ENCODE measurements at places on chromosomes 7 and 10. TPM values are rescaled to one million over a fixed set of nuclear protein-coding genes. Genes with fewer than 3 reads are reported as not detected.

The CRPPA gene
- total RNA-seq: 1.3 TPM

The TDRD1 gene
- total RNA-seq: not detected

DNA sequence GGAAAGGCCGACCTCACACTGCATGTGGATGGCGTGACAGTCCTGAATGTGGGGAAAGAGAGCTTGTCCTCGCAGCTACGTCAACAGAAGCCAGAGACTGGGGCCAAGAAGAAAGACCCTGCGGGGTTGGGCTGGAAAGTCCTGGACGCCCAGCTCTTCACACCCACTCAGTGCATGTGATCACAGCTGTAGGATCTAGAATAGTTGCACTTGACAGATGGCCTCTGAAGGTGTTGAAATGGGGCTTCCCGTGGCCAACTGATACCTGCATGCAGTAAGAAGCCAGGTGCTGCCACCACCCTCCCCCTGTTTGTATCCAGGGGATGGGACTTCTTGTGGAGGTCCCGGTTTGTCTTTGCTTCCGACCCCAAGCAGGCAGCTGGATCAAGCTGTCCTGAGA is 34.1 kb upstream of the OCM2 start:
- no peak for DNase-seq
- no peak overlapping the region for H3K27ac ChIP-seq
- no peak overlapping the region for H3K4me3 ChIP-seq

The NCOA4 gene
- 188 TPM for total RNA-seq

DNA sequence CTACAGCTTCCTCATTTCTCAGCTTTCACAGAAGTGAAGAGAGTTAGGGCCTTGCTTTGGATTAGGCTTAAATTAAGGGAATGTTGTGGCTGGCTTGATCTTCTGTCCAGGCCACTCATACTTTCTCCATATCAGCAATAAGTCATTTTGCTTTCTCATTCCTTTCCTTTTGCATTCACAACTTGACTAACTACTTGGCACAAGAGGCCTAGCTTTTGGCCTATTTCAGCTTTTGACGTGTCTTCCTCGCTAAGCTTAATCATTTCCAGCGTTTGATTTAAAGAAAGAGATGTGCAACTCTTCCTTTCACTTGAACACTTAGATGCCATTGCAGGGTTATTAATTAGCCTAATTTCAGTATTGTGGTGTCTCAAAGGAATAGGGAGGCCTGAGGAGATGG is 712.0 kb downstream of the INHBA start:
- H3K4me1 ChIP-seq: peaks cover 3% of the 10 kb centered on the region
- H3K27ac ChIP-seq: no peak overlapping the region
- no peak for DNase-seq
- no peaks in the 10 kb centered on the region for H3K27me3 ChIP-seq
- H3K36me3 ChIP-seq: no peaks in the 10 kb centered on the region

DNA sequence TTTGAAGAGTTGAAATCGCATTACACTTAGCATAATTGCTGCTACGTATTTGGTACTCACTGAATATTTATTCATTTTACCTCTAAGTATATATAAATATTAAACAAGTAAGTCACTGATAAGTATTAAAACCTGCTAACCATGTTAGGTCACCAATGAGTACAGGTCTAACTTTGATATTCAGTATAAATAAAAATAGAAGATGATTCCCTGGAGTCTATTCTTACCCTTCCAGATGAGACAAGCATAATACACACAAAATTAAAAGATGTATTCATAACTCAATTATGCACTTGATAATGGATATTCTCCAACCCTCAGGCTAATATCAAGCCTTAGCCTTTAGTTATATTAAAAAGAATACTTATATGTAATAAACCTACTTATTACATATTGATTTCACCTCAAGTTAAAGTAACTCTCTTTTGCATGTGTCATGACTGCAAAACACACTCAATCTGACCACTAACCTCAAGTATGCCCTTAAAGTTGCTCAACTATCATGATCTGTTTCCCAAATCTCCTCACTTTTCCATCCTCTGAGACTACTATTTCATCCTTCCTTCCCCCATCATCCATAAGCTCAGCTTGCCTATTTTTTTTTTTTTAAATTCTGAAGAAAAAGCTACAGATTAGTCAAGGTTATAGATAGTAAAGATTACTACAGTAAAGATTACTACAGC is 46.8 kb downstream of the IPMK start:
- H3K36me3 ChIP-seq: peaks cover 3% of the 10 kb centered on the region
- H3K4me1 ChIP-seq: no peaks in the 10 kb centered on the region
- H3K4me3 ChIP-seq: no peak overlapping the region
- no peaks in the 10 kb centered on the region for H3K27me3 ChIP-seq
- H3K27ac ChIP-seq: no peak overlapping the region

The MALRD1 gene
- 1.1 TPM for total RNA-seq

GRCh38 chr10:101671453-101671852 is 23.5 kb downstream of the FBXW4 start:
- H3K36me3 ChIP-seq: peaks cover 33% of the 10 kb centered on the region
- no peak overlapping the region for H3K27ac ChIP-seq
- H3K4me3 ChIP-seq: no peak overlapping the region
- no peaks in the 10 kb centered on the region for H3K27me3 ChIP-seq
- peaks cover 3% of the 10 kb centered on the region for H3K4me1 ChIP-seq

DNA sequence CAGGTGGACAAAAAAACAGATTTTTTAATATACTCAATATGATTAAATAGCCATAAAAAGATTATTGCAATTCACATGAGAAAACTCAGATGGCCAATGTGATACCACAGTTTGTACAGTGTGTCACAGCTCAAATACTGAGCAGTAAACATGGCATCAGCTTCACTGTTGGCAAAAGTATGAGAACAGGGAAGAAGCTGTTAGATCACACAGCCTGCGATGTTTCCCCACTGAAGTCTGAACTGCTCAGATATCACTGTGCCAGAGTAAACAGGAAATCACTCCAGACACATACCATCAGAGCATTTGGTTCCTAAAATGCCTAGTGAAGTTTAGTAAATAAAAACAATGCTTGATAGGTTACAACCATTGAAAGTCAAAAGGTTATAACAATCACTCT is 347.8 kb downstream of the ETV1 start:
- H3K4me1 ChIP-seq: no peaks in the 10 kb centered on the region
- no peaks in the 10 kb centered on the region for H3K36me3 ChIP-seq
- H3K27me3 ChIP-seq: no peaks in the 10 kb centered on the region
- DNase-seq: peak; percentile 33
- no peak overlapping the region for H3K27ac ChIP-seq
- no peak overlapping the region for H3K4me3 ChIP-seq

The VSTM4 gene
- total RNA-seq: 2.5 TPM

GRCh38 chr10:111879969-111880368 is 303.6 kb downstream of the GPAM start:
- DNase-seq: no peak
- no peaks in the 10 kb centered on the region for H3K4me1 ChIP-seq
- no peak overlapping the region for H3K4me3 ChIP-seq
- no peaks in the 10 kb centered on the region for H3K27me3 ChIP-seq
- H3K27ac ChIP-seq: no peak overlapping the region

DNA sequence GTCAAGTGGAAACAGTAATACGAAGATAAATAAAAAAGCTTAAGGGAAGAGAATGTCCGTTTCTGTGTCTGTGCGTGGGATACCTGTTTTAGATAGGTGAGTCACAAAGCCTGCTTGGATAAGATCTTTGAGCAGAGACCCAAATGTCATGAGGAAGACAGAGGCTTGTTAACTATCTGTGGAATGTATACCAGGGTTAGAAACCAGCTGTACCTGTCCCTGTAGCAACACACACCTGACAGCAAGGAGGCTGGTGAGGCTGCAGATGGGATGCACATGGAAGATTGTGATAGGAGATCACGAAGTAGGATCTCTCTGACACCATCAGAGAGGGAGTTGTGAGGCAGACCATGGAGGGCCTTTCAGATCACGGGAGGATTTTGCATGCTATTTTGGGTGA is 105.3 kb downstream of the ARHGAP21 start:
- H3K27ac ChIP-seq: no peak overlapping the region
- H3K4me1 ChIP-seq: peaks cover 6% of the 10 kb centered on the region
- no peak for DNase-seq
- H3K4me3 ChIP-seq: no peak overlapping the region
- no peaks in the 10 kb centered on the region for H3K27me3 ChIP-seq

GRCh38 chr7:126426652-126427051 is 826.1 kb downstream of the GRM8 start:
- H3K36me3 ChIP-seq: no peaks in the 10 kb centered on the region
- no peaks in the 10 kb centered on the region for H3K4me1 ChIP-seq
- no peaks in the 10 kb centered on the region for H3K27me3 ChIP-seq
- no peak overlapping the region for H3K27ac ChIP-seq
- no peak for DNase-seq

Data from IMR-90 (cell line).